ENCODE measurements at places on chromosomes 2 and 18.

GRCh38 chr2:27552941-27553340, 29.9 kb upstream of the ZNF512 start:
- no peak for DNase-seq

GRCh38 chr18:42069036-42069435, 114.0 kb downstream of the PIK3C3 start:
- DNase-seq, result no peak

DNA sequence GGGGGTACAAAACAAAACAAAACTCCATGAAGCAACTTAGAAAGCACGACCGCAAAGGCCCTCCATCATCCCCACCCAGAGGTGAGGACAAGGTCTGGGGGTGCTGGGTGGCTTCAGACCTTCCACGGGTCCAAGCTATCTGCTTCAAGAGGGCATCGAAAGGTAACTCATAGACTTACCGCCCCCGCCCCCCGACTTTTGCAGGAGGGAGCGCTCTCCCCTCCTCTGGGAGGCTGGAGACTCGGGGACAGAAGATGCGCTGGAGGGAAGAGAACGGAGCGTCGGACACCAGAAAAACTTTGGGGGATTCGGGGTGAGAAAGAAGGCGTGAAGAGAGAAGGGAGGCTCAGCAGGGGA, 300 bp upstream of the STON1 start:
- DNase-seq, result no peak

DNA sequence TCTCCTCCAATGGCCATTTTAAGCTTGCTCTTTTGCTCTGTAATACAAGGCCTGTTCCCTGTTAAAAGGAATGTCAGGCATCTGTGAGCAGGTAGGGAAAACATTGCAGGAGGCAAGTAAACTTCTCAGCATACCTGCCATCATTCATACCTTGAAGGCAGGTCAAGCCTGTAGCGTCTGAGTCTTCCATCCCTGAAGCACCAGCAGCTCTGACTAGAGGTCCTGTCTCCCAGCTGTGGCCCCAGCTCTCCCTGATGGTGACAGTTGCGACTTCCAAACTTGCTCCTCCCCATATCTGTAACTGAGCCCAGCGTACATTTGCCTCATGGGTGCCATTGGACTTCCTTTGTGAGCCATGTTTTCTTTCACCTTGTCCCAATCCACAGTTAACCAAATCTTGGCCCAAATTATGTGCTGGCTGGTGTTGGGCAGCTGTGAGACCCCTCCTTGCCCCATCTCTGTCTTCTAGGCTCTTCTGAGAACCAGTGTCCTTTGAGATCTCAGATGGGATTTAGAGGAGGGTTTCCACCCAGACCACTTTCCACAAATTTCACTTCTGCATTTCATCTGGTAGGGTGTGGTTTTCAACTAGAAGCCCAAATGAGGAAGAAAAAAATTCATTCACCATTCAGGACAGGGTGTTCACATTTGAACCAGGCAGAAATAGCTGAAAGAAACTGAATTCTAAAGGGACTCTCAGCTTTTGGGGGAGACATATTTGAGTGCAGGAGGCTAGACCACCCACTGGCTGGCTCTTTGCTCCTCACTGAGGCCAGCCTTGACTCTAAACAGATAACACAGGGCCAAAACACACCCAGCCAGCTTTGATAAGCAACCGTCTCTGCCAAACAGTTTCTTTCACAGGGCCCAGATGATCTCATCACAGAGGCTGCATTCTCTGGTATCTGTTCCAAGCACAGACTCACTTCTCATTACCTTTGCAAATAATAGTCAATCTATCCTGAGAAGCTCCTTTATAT, 66.4 kb upstream of the MSH2 start:
- no peak for DNase-seq

DNA sequence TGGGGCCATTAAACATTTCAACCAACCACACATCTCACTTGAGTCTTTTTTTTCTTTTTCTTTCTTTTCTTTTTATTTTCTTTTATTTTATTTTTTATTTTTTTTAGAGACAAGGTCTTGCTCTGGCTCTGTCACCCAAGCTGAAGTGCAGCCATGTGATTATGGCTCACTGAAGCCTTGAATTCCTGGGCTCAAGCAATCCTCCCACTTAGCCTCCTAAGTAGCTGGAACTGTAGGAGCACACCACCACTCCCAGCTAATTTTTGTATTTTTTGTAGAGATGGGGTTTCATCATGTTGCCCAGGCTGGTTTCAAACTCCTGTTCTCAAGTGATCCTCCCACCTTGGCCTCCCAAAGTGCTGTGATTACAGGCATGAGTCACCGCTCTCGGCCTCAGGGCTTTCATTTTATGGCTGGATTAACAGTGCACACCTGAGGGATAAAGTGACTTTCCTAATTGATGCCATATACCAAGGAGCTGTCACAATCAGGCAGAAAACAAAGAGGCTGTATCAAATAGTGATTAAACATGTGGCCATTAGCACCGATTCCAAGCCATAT, 21.5 kb downstream of the KIAA2012 start:
- DNase-seq, result no peak

- DNase-seq, result no peak
These were observed 70.0 kb downstream of the HS1BP3 start for GRCh38 chr2:20580690-20581437.

DNA sequence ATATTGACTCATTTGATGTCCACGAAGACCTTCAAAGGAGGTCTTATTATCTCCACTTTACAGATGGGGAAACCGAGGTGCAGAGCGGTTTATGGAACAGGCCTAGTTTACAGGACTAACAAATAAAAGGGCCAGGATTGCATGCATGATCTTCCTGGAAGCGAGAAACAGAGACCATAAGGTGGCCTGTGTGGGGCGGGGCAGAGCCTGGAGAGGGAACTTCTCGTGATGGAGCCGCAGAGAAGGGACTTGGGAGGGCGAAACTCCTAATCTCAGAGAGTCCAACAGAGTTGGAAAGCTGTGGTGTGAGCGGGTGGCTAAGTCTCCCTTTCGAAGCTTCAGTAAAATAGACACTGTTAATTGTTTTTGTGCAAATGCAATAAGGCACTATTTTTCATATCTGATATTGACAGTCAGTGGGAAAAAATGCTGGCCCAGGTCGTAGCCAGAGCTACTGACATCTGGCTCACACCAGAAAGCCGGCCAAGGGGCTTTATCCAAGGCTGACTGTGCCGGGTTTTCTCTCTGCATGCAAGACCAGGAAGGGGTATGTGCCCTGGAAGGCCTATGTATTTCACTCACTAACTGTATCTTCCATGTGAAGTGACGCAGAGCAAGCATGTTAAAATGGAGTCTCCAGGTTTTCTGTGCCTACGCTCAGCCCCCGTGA, 4.5 kb downstream of the INPP5D start:
- no peak for DNase-seq

DNA sequence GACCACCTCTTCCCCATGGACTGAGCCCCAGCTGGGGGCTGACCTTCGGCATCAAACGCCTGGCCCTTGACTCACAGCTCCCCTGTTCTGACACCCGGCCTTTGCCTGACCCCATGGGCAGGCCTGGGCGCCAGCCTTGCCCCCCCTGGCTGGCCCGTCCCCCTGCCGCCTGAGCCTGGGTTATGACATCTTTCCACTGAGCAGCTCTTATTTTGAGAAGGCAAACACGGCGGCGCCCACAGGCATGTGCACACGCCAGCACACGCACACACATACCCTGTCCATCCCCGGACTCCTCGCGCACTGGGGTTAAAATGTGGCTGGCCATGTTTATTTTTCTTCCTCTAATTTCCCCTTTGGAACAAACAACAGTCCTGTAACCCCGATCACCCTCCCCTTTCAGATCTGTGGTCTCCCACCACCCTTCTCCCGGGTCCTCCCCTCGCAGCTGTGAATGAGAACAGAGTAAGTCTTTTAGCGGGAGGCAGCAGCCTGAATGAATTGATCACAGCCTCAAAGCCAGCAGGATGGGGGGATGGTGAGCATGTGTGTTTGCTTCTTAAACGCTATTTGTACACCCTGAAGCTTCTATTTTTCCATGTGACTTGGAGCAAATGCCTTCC, 11.8 kb upstream of the ATOH8 start:
- no peak for DNase-seq

DNA sequence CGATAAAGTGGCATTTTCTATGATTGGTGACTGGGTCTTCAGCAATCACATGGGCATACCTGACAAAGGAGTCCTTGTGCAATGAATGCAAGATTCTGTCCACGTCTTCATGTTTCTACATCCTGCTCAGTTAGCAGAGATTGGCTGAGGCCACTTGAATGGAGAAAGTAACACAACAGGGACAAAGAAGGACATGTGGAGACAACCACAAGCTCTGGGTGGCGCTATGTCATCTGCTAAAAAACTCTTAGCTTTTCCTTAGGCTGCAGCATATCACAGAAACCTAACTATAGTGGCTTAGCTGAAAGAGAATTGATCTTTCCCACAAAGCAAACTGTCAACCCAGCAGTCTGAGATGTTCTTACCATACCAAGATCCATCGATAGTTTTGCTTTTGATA, 1109.7 kb downstream of the SOCS6 start:
- no peak for DNase-seq

DNA sequence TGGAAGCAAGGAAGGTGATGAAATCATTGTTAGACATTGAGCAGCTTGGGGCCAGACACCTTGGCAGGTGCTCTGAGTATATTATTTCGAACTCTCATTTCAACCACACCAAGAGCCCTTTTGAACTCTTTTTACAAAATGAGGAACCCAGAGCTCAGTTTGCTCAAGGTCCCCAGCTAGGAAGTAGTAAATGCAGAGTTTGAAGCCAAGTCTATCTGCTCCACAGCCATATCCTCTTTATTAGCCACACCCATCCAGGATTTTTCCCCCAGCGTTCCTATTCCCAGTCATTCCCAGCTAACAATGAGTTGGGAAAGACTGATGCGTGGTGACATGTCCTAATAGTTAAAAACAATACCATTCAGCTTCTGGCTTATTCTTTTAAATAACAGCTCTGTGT, 40.2 kb downstream of the SEMA4F start:
- no peak for DNase-seq

DNA sequence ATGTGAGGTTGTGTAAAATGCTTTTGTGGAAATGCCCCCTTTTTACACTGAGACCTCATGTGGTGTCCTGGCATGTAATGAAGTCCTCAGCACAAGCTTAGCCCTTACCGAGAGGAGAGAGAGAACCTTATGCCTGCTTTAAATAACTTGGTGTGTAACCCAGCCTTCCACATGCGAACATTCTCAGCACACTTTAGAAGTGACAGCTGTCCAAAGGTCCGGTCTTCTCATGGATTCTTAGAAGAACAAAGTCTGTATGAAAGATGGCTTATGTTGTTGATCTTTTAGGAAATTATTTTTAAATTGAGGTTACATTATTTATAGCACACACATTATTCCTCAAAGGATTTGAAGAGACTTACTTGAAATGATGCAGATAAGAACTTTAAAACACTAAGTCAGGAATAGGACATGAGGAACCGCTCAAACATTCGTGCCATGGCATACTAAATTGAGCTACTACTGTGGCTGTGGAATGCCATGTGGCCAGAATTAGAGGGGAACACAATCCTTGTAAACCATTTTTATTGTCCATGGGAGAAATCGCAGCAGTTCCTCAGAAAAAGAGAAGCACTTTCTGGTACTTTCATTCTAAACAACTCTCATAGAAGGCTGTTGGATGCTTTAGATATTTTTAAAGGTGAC, 79.6 kb downstream of the WDSUB1 start:
- DNase-seq, result no peak

DNA sequence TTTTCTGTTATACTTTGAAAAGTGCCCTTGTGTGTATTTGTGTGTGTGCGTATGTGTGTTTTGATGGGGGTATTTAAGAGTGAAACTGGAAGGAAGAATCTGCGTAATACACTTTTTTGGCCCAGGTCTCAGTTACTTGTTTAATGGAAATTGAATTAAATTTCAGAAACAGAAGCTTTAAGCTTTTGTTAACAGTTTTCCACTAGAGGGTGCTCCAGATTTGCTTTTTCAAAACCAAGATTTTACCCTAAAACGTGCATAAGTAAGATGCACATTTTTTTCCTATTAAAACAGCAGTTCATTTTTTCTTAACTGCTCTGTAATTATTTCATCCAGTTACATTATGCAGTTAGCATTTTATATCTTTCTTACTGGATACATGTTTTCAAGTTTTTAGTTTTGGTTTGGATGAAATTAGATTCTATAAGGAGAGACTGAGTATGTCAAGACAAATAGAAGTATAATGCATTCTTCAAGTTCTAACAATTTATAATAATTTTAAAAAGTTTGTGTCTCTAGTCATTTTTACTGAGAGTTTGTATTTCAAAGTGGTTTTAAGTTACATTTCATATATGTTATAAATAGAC, 97.2 kb downstream of the PIK3C3 start:
- no peak for DNase-seq

DNA sequence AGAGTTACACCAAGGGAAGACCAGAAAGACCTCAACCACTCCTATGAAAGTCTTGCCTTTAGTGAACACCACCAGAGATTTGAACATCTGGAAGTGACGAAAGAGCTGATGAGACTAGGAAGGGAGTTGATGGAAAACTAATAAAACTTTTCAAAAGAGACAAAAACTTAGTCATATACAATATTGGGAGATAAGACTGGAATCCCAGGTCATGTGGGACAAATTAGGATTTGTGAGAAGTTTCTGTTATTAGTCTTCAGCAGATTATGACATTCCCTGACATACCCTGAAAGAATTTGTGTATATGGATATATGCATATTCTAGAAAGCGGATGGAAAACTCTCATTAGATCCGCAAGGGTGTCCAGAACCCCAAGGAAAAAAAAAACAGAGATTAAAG, 145.0 kb upstream of the LTBP1 start:
- DNase-seq, result no peak

DNA sequence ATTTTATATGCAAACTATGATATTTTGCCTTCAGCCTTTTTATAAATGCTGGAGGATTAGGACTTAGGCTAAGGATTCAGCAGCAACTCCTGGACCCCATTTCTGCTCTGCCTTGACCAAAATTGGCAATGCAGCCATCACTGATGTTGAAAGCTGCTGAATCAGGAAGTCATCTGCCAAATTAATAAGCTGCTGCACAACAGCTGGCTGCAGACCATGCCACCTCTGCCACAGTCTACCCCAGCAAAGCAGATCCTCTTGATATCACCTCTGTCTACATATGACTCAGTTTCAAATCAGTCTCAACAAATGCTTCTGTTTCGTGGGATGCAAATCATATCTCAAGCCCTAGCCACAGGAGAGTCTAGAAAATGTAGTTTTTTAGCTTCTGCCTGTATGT, 7.1 kb upstream of the SOS1 start:
- DNase-seq, result peak; percentile 81

GRCh38 chr2:173762221-173762620, 203.0 kb downstream of the SP3 start:
- no peak for DNase-seq

- no peak for DNase-seq
These were observed 37.0 kb upstream of the MTCL1 start for GRCh38 chr18:8668381-8668780.

All from activated CD4-positive, alpha-beta memory T cell treated with anti-CD3 and anti-CD28 coated beads, Interleukin-2, amount 10 ng/mL, durations not matched to agents 7 days and 5 days (primary cell).